HT1080 (cell line): ENCODE measurements at places on chromosomes 12 and 14. TPM values are rescaled to one million over a fixed set of nuclear protein-coding genes. Genes with fewer than 3 reads are reported as not detected.

DNA sequence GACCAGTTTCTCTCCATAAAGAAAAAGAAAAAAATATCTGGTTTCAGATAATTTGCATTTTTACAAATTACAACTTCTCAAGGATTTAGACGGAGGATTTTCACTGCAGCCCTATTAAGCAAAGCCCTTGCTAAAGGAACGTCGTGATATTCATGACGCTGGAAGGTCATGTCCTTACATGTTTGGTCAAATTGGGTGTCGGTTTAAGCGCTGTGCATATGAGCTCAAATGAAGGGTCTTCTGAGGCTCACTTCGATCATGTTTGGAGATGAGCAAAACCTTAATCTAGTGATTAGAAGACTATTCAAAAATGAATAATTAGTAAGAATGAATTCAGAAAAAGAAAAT lies 67.3 kb upstream of the USP15 start:
- DNase-seq: no peak

DNA sequence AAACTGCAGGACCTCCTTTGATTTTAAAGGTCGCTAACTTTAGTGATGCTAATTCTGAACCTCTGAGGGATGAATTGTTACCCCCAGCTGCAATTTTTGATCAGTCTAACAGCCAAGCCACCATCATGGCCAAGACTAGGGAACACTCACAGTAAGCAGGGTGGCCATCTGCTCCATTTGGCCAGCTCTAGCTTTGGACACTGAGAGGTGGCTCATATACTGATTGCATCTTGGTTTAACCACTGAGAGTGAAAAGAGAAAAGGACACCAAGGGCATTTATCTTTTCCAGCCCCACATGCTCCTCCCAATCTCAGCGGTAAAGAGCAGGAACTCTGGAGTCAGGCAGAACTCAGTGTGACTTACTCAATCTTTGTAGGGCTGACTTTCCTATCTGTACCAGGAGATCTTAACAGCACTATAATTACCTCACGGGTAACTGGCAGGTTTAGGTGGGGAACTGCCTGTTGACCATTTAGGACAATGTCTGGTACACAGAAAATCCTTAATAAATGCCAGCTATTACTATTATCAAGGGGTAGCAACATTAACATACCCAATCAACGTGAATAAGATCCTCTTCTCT lies 6.2 kb downstream of the LPCAT3 start:
- DNase-seq: no peak

- DNase-seq: no peak
Measured at GRCh38 chr14:37842106-37842505, 246.7 kb downstream of the TTC6 start.

GRCh38 chr12:112664569-112664968 lies 127.0 kb upstream of the RPH3A start:
- DNase-seq: peak; percentile 5

DNA sequence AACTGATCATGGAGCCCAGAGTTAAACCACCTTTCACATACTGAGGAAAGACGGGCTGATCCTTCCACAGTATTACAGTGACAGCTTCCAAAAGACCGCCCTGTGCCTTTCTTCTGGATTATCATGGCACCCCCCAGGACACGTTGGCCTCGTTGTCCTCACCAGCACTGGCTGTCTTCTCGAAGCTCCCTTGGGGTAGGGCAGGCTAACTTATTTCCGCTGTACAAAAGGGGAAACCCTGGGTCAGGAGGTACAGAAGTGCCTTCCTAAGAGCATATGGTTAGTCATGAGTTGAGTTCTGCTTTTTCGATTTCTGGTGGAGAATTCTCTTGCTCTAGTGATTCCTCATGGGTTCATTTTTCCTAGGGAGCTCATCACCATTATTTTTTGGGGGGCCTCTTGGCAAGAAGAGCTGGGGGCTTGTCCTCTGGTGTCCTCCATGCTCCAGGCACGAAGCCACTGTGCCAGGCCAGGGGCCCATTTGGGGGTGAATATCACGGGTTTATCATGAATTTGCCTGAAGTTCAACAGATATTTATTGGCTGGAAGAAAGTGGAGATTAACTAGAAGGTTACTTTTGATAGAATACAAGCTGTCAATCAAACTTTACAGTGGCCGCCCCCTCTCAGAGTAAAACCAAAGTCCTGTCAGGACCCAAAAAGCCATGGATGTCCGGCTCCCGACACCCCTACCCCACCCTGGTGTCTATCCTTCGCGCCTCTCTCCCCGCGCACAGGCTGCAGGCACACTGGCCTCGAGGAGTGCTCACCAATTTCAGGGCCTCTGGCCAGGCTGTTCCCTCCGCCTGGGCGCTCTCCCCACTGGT lies 8.8 kb upstream of the TRAF3 start:
- DNase-seq: no peak

- no peak for DNase-seq
Measured at GRCh38 chr14:55117803-55118441, 11.1 kb upstream of the LGALS3 start.

GRCh38 chr14:105140581-105140980 lies 28.0 kb downstream of the JAG2 start:
- DNase-seq: no peak

- DNase-seq: peak; percentile 72
Measured at GRCh38 chr12:62866451-62867082, 68.4 kb downstream of the PPM1H start.

- no peak for DNase-seq
Measured at GRCh38 chr12:52027085-52027843, 20.5 kb downstream of the TAMALIN start.

GRCh38 chr14:47744155-47744554 lies 68.8 kb upstream of the MDGA2 start:
- DNase-seq: no peak

GRCh38 chr14:75961662-75962061 lies 20.1 kb downstream of the TGFB3 start:
- no peak for DNase-seq

GRCh38 chr14:100864960-100865681 lies 38.4 kb downstream of the RTL1 start:
- DNase-seq: no peak

DNA sequence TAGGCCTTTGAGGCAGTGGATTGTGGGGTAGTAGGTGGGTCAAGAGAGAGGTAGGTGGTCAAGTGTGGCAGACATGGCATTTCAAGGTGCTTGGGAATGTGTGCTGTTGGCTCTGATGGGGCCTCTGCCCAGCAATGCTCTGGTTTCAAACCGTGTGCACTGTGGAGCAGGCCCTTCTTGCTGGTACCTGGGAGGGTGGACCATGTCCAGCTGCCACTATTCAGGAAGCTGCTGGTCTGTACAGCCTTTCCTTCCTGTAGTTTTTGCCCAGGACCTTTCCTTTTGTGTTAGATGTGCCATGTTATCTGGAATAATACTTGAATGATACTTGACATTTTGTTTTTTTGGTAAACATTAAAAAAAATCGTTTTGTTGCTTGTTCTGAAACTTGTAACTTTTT lies 14.8 kb downstream of the RIMKLB start:
- no peak for DNase-seq

DNA sequence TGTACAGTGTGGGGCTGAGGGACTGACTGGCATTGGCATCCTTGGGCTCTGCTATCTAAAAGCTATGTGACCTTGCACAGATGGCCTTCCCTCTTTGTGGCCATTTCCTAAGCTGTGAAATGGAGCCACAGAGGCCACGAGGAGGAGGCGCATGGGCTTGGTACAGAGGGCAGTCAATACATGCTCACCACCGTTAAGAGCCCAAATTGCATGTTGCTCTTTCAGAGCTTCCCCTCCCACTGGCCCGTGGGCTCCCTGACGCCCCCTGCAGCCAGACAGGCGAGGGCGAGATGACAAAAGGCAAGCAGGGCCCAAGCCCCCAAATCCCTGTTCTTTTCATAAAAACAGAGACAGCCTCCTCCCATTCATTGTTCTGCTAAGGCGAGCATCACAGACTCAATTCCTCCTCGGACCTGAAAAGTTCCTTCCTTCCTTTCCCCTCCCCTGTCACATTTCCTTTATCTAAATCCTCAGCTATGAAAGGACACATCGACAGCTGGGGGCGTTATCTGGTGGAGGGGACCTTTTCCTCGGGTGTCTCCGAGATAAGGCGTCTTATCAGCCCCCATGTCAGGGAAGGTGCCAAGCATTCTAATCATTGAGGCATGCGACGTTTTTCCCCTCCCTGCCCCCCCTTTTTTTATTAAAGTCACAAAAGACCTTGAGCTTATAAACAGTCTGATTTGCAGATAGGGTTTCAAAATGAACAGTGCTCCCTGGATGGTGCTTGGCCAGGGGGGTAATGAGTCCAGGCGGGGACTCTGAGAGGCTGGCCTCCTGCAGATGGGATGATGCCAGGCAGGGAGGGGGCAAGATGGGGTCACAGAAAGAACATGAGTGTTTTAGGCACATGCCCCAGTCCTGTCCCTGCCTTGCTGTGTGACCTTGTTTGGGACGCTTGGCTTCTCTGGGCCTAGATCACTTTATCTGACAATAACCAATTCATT lies 26.4 kb downstream of the FAM222A start:
- no peak for DNase-seq

DNA sequence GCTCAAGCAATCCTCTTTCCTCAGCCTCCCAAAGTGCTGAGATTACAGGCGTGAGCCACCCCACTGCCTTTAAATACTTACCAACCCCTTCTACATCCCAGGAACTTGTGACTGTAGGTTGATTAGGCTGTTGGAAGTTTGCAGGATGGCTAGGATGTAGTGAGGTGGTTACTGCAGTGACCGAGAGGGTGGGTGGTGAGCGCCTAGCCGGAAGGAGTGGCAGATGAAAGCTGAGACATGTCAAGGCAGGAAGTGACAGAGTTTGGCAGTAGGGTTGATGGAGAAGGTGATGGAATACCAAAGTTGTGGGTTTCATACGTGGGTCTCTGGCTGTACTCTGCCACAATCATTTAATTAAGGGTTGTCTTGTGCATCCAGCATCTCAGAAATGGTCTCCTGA lies 13.5 kb downstream of the B4GALNT3 start:
- DNase-seq: no peak

- DNase-seq: no peak
Measured at GRCh38 chr12:117467588-117467987, 106.2 kb upstream of the NOS1 start.

GRCh38 chr14:22491683-22492621 lies 97.1 kb downstream of the DAD1 start:
- no peak for DNase-seq

DNA sequence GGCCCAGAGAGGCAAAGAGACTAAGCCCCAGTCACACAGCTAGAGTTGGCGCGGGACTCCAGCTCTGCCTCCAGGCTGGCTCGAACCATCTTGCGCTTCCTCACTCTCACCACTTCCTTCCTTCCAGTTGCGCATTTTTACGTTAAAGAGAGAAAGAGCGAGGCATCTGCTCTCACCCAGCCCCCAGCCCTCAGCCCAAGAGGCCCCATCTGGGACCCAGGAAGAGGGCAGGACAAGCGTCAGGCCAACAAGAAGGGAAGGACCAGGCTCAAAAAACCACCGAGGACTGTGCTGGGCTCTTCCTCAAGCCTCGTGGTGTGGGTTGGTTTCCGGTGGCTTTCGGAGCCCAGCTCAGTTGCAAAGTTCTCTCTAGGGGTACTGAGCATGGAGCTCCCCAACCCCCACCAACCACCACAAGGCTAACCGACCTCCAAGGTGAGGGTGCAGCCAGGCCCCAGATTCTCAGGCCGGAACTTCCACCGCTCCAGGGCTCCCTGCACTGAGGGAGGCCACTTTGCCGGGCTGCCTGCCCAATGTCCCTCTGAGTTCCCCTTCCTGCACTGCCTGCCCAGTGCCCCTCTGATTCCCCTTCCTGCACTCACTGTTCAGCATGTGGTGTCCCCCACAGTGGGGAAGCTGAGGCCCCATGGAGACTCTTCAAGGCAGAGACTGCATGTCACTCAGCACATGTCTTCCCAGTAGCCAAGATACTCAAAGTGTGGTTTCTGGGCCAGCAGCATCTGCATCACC lies 35.9 kb downstream of the TESC start:
- no peak for DNase-seq

- DNase-seq: no peak
Measured at GRCh38 chr14:93369713-93370266, 22.8 kb downstream of the COX8C start.

- DNase-seq: no peak
Measured at GRCh38 chr12:52857500-52857899, 8.7 kb upstream of the KRT78 start.

DNA sequence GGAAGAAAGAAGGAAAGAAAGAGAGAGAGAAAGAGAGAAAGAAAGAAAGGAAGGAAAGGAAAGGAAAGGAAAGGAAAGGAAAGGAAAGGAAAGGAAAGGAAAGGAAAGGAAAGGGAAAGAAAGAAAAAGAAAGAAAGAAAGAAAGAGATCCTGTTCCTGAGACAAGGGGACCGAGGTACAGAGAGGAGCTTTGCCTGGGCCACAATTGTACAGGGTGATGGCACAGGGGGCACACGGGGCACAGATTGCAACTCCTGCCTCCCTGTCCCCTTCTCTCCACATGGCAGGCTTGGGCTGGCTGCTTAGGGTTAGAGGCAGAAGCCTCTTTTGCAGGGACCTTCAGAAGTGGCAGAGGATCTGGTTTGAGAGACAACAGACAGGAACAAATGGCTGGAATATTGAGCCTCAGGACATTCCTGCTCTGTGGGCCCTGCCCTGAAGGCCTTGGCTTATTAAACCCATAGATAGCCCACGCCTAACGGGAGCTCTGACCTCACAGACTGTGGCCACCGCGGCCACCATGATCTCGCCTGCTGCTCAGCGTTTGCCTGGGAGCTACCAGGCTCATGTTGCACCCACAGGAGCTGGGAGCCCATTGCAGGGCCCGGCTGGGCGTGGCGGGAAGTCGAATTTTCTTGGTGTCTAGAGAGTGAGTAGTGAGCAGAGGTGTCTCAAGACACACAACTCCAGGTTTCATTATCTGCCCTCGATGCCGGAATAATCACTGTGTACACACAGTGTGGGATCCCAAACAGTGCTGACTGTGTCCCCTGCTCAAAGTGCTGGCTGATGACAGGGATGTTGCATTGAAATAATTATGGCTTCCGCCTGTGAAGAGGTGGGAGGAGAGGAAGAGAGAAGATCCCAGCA lies 147.9 kb upstream of the NCOR2 start:
- no peak for DNase-seq

DNA sequence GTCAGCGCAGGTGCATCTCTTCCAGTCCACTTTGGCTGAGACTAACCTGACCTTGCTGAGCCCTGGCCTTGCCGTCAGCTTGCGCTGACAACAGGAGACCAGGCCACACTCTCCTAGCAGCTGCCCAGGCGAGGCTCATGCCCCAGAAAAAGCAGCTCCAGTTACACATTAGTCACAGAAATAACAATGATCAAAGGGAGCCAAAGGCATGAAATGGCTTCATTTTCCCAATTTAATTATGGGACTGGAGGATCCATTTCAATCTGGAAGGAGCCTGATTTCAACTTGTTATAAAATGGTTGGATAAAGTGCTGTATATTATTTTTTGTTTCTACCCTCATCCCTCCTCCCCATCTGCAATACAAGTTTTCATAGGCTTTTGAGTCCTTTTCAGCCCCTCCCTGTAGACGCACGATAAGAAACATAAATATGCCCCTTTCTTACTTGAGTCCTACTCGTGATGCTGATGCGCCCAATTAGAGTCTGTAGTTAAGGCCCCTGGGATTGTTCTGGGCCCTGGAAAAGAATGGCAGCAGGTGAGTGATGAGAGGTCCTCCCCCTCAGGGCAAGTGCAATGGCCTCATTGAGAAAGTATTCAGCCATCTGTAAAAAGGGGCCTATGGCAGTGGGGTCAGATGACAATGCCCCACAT lies 376.0 kb downstream of the C12orf75 start:
- peak; percentile 58 for DNase-seq

MIPOL1 gene
- 7.7 and 8.1 TPM in 2 replicates for total RNA-seq

SAMD4A gene
- total RNA-seq: 10.0 and 16.3 TPM in 2 replicates

SYT1 gene
- total RNA-seq: 0.10 and 0.63 TPM in 2 replicates

B3GNT4 gene
- total RNA-seq: 0.13 and 0.51 TPM in 2 replicates

CLEC14A gene
- not detected in 2 replicates for total RNA-seq

RASSF9 gene
- 0.03 and 0.21 TPM in 2 replicates for total RNA-seq

DAO gene
- total RNA-seq: not detected in 2 replicates

NANOG gene
- total RNA-seq: not detected in 2 replicates

IL31 gene
- not detected in 2 replicates for total RNA-seq

FAIM2 gene
- not detected in 2 replicates for total RNA-seq

ESRRB gene
- 0.03 TPM in 1 of 2 replicates, not detected in the other for total RNA-seq
